MG63 (cell line): ENCODE measurements at places on chromosomes 1 and 21.

- DNase-seq, result peak; percentile 89
Observed at GRCh38 chr1:108590441-108590840, 30.5 kb downstream of the EEIG2 start.

DNA sequence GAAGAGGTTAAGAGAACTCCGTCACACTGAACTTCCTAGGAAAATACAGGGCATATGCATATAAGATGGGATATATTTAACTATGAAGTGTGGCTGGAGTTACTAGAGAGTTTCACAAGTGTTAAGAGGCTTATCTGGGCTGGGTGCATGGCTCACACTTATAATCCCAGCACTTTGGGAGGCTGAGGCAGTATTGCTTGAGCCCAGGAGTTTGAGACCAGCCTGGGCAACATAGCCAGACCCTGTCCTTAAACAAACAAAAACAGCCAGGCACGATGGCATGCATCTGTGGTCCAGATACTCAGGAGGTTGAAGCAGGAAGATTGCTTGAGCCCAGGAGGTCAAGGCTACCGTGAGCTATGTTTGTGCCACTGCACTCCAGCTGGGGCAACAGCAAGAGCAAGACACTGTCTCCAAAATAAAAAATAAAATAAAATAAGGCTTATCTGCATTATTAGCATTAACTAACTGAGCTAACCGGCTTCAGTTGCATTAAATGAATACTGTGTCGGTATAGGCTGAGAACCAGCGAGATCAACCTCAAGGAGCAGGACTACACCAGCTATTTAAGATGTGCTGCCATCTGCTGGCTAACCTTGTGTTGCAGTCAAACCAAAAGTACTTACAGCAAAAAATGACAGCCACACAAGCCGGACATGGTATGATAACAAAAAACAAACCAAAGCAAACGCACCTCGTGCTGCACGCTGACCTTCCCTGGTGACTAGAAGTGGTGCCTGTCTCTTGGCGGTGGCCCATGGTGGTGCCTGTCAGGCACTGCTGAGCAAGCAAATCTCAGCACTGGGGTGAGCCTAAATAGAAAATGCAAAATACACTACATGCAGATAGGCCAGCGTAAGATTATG, 19.7 kb upstream of the RBBP5 start:
- peak; percentile 62 for DNase-seq

GRCh38 chr1:6785728-6786505, 663 bp downstream of the CAMTA1 start:
- DNase-seq, result peak; percentile 36

GRCh38 chr1:56825436-56825835, 6.2 kb upstream of the FYB2 start:
- no peak for DNase-seq

DNA sequence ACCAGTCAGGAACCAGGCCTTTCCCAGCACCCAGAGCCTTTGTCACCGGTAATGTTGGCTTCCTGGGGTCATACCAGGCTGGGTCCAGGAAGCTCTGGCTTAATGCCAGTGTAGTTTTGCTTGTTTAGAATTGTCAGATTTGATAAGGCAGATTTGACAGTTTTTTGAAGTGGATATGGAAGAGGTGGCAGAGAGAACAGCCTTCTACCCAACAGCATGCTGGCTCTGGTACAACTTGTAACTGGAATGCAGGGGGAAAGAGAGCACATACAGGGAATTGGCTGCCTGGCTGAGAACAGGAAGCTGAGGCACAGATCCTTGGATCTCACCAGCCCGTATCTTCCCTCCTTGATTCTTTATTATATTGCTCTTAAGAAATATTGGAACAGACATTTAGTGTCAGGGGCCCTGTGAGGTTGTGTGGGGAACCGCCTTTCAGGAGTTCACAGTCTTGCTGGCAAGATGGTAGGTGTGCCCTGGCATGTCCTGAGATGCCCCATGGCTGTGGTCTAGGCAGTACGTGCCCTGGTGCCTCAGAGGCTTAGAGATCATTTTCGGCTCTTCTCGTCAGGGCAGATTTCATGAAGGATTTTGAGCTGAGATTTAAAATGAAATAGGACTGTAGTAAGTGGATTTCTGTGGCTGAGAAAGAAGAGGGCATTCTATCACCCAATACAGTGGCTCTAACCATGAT, 227.0 kb downstream of the PBX1 start:
- DNase-seq, result no peak

GRCh38 chr21:33962290-33962689, 46.7 kb upstream of the ATP5PO start:
- DNase-seq, result no peak

- no peak for DNase-seq
Observed at GRCh38 chr1:54149734-54150133, 3.1 kb downstream of the CDCP2 start.

GRCh38 chr1:245690156-245690690, 535.4 kb downstream of the KIF26B start:
- no peak for DNase-seq
